A549 treated with ZK216348 at 1 μM for 4 hours (cell line): ENCODE measurements at places on chromosomes 4 and X. TPM values are rescaled to one million over a fixed set of nuclear protein-coding genes. Genes with fewer than 3 reads are reported as not detected.

PCYT1B gene
- not detected in 5 replicates for total RNA-seq

TXK gene
- 0.15 to 0.31 TPM (median 0.17 TPM) in 3 of 5 replicates, not detected in the others for total RNA-seq

SYN1 gene
- 0.11 to 0.58 TPM (median 0.19 TPM) in 5 replicates for total RNA-seq

WDFY3 gene
- total RNA-seq = 6.2 to 12.6 TPM (median 7.2 TPM) in 5 replicates

CABS1 gene
- not detected in 5 replicates for total RNA-seq

ATP8A1 gene
- total RNA-seq = 0.03 to 0.06 TPM (median 0.05 TPM) in 3 of 5 replicates, not detected in the others

PPEF2 gene
- not detected in 5 replicates for total RNA-seq

ALB gene
- not detected in 5 replicates for total RNA-seq

AFF2 gene
- total RNA-seq = not detected in 5 replicates

PPP4R3C gene
- total RNA-seq = not detected in 5 replicates

DNAAF6 gene
- not detected in 5 replicates for total RNA-seq

CFI gene
- 0.48 to 0.85 TPM (median 0.75 TPM) in 5 replicates for total RNA-seq

NOX1 gene
- total RNA-seq = 0.11 to 0.20 TPM in 2 of 5 replicates, not detected in the others

NR3C2 gene
- total RNA-seq = not detected in 5 replicates

XG gene
- total RNA-seq = not detected in 5 replicates

PDCL2 gene
- total RNA-seq = not detected in 5 replicates

RAI2 gene
- 0.11 to 0.40 TPM (median 0.21 TPM) in 4 of 5 replicates, not detected in the other for total RNA-seq

EGFL6 gene
- not detected in 5 replicates for total RNA-seq

SMR3A gene
- total RNA-seq = not detected in 5 replicates

USP51 gene
- 0.32 to 0.78 TPM (median 0.59 TPM) in 5 replicates for total RNA-seq

UGT2B17 gene
- total RNA-seq = not detected in 5 replicates

FGG gene
- 5.1 to 8.0 TPM (median 5.5 TPM) in 5 replicates for total RNA-seq

PRICKLE3 gene
- 13.7 to 20.3 TPM (median 18.2 TPM) in 5 replicates for total RNA-seq

AWAT2 gene
- total RNA-seq = not detected in 5 replicates

GPR119 gene
- total RNA-seq = not detected in 5 replicates

KCTD8 gene
- not detected in 5 replicates for total RNA-seq

ALG13 gene
- 50.5 to 77.7 TPM (median 59.8 TPM) in 5 replicates for total RNA-seq

POU4F2 gene
- total RNA-seq = not detected in 5 replicates

TSPYL2 gene
- total RNA-seq = 10.3 to 14.7 TPM (median 12.5 TPM) in 5 replicates

NUDT11 gene
- 1.8 to 3.5 TPM (median 2.8 TPM) in 5 replicates for total RNA-seq

CT45A2 gene
- total RNA-seq = not detected in 5 replicates

HMGB2 gene
- 99.4 to 155 TPM (median 122 TPM) in 5 replicates for total RNA-seq

GPR50 gene
- total RNA-seq = 0.12 to 0.26 TPM (median 0.13 TPM) in 4 of 5 replicates, not detected in the other

COX7B gene
- total RNA-seq = 546 to 805 TPM (median 588 TPM) in 5 replicates

AMER1 gene
- 2.1 to 3.3 TPM (median 2.6 TPM) in 5 replicates for total RNA-seq

NUDT10 gene
- 0.51 to 0.74 TPM (median 0.55 TPM) in 5 replicates for total RNA-seq

PAGE4 gene
- not detected in 5 replicates for total RNA-seq

RPS6KA6 gene
- total RNA-seq = 3.1 to 7.4 TPM (median 5.7 TPM) in 5 replicates

XAGE2 gene
- not detected in 5 replicates for total RNA-seq

NALF2 gene
- 3.7 to 6.2 TPM (median 5.4 TPM) in 5 replicates for total RNA-seq

HTR2C gene
- not detected in 5 replicates for total RNA-seq

GPRIN3 gene
- 1.3 to 4.3 TPM (median 3.4 TPM) in 5 replicates for total RNA-seq

IBSP gene
- not detected in 5 replicates for total RNA-seq

UGT2B10 gene
- not detected in 5 replicates for total RNA-seq

PPAT gene
- 11.5 to 22.0 TPM (median 15.5 TPM) in 5 replicates for total RNA-seq

IL13RA2 gene
- 0.14 TPM in 1 of 5 replicates, not detected in the others for total RNA-seq

NKX6-1 gene
- total RNA-seq = 0.20 to 0.69 TPM (median 0.48 TPM) in 5 replicates

ADH7 gene
- not detected in 5 replicates for total RNA-seq

PAGE1 gene
- 0.25 to 0.44 TPM in 2 of 5 replicates, not detected in the others for total RNA-seq

SLC25A14 gene
- total RNA-seq = 16.3 to 23.2 TPM (median 18.7 TPM) in 5 replicates

CXorf38 gene
- total RNA-seq = 8.3 to 12.2 TPM (median 10.8 TPM) in 5 replicates

FAM156B gene
- total RNA-seq = 7.2 to 18.8 TPM (median 9.4 TPM) in 5 replicates

C4orf50 gene
- not detected in 5 replicates for total RNA-seq

SRPX gene
- total RNA-seq = 4.8 to 8.5 TPM (median 7.5 TPM) in 5 replicates

PCDH10 gene
- 0.06 to 0.21 TPM (median 0.16 TPM) in 5 replicates for total RNA-seq

ARMCX4 gene
- 0.18 to 0.59 TPM (median 0.41 TPM) in 5 replicates for total RNA-seq
